Glutamatergic neuron (in vitro differentiated cells): ENCODE measurements at places on chromosomes 1 and 21. TPM values are rescaled to one million over a fixed set of nuclear protein-coding genes. Genes with fewer than 3 reads are reported as not detected.
A peak's percentile ranks its signal among the peaks of the same experiment; 100 is the strongest.

DNA sequence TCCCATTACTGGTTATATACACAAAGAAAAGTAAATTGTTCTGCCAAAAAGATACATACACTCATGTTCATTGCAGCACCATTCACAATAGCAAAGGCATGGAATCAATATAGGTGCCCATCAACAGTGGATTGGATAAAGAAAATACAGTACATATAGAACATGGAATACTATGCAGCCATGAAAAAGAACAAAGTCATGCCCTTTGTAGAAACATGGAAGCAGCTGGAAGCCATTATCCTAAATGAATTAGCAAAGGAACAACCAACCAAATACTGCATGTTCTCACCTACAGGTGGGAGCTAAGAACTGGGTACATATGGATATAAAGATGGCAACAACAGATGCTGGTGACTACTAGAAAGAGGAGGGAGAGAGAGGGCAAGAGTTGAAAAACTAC lies 132.6 kb downstream of the PLD5 start:
- no peak for DNase-seq

DNA sequence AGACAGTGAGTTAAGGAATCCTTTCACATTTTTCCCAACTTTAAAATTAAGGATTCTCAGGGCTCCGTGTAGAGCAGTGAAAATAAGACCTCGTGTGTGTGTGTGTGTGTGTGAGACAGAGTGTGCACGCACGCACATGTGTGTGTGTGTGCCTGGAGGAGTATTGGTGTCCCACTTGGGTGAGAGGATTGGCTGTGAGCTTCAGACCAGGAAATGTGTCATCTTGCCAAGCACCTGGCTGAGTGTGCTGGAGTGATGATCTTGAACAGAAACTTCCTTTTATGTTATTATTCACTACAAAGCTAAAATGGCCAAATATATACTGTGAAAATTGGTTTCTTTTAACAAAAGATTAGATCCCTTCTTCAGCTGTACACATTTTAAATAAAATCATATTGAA lies 35.2 kb upstream of the NTPCR start:
- no peak for DNase-seq

- DNase-seq = no peak
Measured at GRCh38 chr1:40226192-40226591, 21.5 kb upstream of the TMCO2 start.

DNA sequence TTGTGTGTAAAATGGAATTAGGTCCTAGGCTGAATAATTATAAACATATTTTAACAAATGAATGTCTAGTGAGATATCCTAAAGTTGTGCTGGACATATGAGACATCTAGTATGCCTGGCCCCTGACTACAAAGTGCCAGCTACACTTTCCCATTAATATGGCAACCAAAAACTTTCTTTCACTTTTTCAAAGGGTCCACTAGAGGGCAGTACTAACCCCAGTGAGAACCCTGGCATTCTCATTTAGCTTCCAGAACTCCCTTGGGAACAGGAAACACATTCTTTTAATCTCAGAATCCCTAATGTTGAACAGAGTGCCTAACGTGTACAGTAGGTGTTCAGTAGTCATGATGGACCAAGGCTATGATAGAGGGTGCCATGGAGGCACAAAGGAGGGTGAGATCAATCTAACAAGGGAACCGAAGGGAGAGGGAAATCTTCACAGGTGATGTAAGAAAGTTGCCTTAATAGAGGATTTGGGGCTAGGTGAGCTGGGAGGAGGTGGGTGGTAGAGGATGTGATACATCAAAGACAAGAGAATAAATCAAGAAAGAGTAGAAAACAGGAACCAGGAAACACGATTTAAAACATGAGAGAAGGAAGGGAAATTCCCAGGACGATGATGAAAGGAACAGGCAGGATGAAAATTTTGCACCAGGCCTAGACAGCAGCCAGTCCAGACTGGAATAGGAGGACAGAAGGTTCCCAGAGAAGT lies 41.6 kb downstream of the NSL1 start:
- DNase-seq = no peak

The EXTL2 gene
- 27.9 TPM for total RNA-seq

DNA sequence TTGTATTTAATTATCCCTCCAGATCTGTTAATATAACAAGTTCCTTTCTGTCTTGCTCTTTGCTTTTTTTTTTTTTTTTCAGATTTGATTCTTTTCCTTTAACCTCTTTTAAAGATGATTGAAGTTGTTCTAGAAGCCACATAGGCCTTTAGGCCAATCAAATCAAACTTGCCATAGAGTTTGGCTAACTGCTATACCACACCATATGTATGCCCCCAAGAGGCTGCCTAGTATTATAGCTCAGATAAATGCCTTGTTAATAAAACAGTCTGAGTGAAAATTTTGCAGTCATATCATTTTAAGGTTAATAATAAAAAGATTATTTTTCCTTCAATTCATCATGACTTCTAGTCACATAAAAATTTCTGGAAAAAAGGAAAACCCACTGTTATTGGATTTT lies 696.0 kb upstream of the CHRM3 start:
- DNase-seq = no peak

The HMCN1 gene
- 0.93 TPM for total RNA-seq

DNA sequence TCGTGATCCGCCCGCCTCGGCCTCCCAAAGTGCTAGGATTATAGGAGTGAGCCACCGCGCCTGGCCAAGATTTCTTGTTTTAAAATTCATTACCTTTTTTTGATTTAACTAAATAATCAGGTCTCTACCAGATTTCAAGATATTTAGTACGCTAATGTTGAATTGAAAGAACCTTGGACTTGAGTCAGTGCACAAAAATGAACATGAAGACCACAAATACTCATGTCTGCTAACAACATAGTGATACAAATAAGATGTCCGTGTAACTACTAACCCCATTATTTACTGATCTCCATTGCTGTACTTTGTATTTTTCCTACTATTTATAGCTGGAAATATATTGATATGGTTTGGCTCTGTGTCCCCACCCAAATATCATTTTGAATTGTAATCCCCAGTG lies 16.4 kb downstream of the MPZL1 start:
- DNase-seq = no peak

DNA sequence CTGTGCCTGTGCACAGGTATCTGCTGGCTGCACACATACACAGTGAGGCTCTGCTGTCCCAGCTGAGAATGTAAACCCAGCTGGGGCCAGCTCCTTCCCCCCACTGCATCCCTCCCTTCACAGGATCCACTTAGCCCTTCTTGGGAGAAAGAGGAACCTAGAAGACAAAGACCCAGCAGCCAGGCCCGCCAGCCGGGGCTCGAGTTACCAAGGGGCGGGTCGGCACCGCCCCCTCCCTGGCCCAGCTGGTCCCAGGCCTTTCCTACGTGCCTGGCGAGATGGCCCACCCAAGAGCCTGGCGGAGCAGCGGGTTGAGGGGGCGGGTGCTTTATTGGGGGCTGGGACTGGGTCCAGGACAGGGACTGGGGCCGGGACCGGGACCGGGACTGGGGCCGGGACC lies 2.1 kb downstream of the SH3BGRL3 start:
- peak; percentile 63 for DNase-seq

The PPFIA4 gene
- total RNA-seq = 74.7 TPM

DNA sequence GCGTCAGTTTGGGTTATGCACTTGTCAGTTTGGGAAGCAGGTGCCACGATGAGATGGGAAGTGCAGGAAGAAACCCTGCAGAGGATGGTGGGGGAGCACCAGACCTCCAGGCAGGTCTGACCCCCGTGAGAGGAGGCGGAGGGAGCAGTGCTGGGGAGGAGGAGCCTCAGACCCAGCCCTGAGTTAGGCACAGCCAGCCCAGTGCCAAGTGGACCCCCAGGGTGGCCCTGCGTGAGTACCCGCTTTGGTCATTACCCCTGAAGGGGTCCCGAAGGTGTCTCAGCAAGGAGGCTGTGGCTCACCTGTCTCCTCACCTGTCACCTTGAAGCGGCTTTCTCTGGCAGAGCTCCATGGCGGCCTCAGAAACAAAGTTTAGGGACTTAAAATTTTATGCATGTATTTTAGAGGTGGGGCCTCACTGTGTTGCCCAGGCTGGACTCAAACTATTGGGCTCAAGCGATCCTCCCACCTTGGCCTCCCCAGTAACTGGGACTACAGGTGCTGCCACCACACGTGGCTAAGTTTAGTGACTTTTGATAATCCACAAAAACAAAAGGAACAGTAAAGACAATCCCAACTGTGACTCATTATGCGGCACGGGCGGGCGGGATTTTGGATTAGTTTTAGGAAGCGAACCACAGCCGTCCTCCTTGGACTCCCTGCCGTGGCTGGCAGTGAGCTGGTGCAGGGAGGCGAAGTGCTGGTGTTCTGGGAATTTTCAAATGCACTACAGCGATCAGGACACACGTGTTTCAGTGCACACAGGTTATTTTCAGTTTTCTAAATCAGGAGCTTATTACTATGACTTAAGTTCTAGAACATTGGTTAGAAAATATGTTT lies 4.7 kb downstream of the AGPAT3 start:
- DNase-seq = no peak

DNA sequence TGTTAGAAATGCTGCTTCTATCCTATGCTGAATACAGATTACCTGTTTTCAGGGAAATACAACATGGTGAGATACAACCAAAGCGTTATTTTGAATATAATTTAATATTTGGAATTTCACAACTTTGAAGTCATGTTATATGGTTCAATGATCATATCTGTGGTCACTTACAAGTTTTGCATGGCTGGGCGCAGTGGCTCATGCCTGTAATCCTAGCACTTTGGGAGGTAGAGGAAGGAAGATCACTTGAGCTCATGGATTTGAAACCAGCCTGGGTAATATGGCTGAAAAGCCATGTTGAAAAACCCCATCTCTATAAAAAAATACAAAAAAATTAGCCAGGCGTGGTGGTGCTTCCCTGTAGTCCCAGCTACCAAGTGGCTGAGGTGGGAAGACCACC lies 57.9 kb downstream of the DOP1B start:
- DNase-seq = no peak

The DCDC2B gene
- total RNA-seq = not detected

- DNase-seq = no peak
Measured at GRCh38 chr1:186798960-186799688, 29.6 kb upstream of the PLA2G4A start.

DNA sequence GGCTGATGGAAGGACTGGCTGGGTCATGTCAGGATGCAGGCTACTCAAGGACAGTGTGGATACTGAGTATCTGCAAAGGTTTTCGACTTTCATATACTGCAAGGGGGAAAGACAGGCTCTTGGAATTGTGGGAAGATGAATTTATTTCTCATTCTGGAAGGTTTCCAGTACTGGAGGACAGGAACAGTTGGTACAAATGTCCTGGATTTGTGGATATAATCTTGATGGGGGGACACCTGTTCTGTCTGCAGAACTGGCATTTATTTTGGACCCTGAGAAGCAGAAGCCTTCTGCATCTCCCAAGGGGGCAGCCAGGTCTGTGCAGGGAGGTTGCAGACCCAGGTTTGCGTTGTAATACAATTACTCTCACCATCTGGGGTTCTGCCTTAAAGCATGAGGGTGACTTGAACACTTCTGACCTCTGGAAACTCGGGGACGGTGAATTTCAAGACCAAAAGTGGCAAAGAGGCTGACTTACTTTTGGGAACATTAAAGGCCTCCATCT lies 65.8 kb downstream of the NOS1AP start:
- no peak for DNase-seq

GRCh38 chr21:44927587-44928461 lies 7.1 kb upstream of the ITGB2 start:
- no peak for DNase-seq

DNA sequence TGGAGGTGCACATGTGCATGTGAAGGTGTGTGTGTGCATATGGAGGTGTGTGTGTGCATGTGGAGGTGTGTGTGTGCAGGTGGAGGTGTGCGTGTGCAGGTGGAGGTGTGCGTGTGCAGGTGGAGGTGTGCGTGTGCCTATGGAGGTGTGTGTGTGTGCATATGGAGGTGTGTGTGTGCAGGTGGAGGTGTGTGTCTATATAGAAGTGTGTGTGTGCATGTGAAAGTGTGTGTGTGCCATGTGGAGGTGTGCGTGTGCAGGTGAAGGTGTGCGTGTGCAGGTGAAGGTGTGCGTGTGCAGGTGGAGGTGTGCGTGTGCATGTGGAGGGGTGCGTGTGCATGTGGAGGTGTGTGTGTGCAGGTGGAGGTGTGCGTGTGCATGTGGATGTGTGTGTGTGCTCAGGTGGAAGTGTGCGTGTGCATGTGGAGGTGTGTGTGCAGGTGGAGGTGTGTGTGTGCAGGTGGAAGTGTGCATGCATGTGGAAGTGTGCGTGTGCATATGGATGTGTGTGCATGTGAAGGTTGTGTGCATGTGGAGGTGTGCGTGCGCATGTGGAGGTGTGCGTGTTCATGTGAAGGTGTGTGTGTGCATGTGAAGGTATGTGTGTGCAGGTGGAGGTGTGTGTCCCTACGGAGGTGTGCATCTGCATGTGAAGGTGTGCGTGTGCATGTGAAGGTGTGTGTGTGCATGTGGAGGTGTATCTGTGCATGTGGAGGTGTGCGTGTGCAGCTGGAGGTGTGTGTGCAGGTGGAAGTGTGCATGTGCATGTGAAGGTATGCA lies 13.5 kb downstream of the C1orf74 start:
- no peak for DNase-seq

The FDPS gene
- 265 TPM for total RNA-seq

DNA sequence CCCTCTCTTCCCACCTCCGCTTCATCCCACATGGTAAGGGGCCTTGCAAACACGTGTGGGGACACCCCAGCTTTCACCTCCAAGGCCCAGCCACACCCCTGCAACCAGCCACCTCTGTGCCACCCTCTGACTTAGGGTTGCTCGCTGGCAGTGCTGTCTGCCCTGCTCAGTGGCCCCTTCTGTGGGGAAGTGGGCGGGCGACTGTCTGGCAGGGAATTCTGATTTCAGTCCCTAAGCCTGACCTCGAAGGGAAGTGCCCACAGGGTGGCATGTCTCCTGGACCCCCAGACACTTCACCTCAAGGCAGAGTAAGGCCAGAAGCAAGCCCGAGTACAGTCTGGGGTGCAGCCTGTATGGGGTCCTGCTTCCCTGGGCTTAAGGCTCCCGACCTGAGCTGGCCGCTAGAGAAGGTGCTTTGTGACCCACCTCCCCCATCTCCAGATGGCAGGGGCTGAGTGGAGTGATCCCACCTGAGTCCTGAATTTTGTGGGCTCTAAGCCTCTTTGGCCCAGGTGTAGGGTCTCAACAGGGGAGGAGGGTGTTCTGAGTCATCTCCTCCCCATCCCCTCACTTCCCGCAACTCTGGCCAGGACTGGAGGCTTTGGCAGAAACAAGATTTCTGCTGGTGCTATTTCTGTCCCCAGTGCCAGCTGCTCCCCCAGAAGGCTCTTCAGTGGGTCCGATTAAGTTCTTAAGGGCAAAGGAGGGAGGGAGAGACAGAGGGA lies 7.0 kb downstream of the RD3 start:
- DNase-seq = no peak

DNA sequence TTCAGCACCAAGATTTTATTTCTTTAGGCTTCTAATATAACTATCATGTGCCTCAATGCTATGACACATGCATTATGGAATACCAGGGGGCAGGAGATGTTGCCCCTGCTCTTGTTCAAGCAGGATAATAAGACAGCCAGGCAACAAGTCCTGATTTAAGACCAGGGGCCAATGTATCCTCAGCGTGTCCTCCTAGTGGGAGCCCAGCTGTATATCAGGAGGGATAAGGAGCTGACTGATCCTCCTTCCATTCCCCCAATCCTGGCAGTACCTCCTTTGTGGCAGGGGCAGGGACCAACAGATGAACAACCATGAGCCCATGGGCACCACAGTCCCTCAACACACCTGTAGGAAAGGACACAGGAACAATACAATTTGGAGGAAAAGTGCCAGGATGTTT lies 29.3 kb downstream of the SORT1 start:
- DNase-seq = no peak

GRCh38 chr1:247530785-247531184 lies 5.5 kb downstream of the OR2C3 start:
- no peak for DNase-seq
